ENCODE measurements at places on chromosomes 6 and 20. TPM values are rescaled to one million over a fixed set of nuclear protein-coding genes. Genes with fewer than 3 reads are reported as not detected.

The FHL5 gene
- total RNA-seq, result 23.7 TPM

The BMP2 gene
- total RNA-seq, result 12.4 TPM

The NOTCH4 gene
- total RNA-seq, result 63.6 TPM

The TINAG gene
- total RNA-seq, result not detected

The NELFCD gene
- 54.1 TPM for total RNA-seq

The CLPSL2 gene
- total RNA-seq, result not detected

The KCNK16 gene
- total RNA-seq, result not detected
